ENCODE measurements at places on chromosomes 4 and X. TPM values are rescaled to one million over a fixed set of nuclear protein-coding genes. Genes with fewer than 3 reads are reported as not detected.

Gene NHSL2
- total RNA-seq = 0.81 TPM

Gene ENAM
- total RNA-seq = not detected

Gene PLAC8
- 3.4 TPM for total RNA-seq

Gene GSPT2
- total RNA-seq = 4.5 TPM
